ENCODE measurements at places on chromosomes 3 and 15. TPM values are rescaled to one million over a fixed set of nuclear protein-coding genes. Genes with fewer than 3 reads are reported as not detected.

MAP1A gene
- total RNA-seq: 70.4 TPM

GOLGA8O gene
- total RNA-seq: 0.99 TPM

SMAD6 gene
- 8.9 TPM for total RNA-seq

GPR27 gene
- total RNA-seq: under 0.01 TPM

CEMIP gene
- total RNA-seq: 324 TPM

AMT gene
- total RNA-seq: 2.6 TPM

MTFMT gene
- total RNA-seq: 17.0 TPM

NSMCE3 gene
- 8.8 TPM for total RNA-seq

DNA sequence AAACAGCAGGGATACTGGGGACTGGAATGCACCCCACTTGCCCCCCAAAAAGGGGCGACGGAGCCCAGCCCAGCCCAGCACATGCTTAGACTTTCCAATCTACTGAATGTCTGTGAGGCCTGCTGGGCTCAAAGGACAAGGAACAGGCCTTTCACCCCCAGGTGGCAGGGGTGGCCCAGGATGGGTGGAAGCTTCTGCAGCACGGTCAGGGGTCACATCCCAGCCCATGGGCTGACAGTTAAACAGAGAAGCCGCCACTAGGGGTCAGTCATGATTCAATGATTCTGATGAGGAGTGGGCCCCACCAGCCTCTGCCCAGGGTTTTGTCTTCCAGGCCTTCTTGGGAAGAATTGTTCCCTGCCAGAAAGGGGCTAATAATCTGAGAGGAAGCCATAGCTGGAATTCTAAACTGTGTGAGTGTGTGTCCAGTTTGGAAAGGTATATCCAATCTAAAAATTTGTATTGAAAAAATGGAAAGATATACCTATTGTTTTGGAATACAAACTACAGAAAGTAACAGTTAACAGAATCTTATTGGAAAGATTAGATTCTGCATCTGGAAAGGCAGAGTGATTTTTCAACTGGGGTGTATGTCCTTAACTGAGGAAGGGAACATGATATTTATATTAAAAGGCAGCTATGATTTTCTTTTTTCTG lies 2.2 kb downstream of the CHRNB4 start:
- peak; percentile 13 for DNase-seq

DNA sequence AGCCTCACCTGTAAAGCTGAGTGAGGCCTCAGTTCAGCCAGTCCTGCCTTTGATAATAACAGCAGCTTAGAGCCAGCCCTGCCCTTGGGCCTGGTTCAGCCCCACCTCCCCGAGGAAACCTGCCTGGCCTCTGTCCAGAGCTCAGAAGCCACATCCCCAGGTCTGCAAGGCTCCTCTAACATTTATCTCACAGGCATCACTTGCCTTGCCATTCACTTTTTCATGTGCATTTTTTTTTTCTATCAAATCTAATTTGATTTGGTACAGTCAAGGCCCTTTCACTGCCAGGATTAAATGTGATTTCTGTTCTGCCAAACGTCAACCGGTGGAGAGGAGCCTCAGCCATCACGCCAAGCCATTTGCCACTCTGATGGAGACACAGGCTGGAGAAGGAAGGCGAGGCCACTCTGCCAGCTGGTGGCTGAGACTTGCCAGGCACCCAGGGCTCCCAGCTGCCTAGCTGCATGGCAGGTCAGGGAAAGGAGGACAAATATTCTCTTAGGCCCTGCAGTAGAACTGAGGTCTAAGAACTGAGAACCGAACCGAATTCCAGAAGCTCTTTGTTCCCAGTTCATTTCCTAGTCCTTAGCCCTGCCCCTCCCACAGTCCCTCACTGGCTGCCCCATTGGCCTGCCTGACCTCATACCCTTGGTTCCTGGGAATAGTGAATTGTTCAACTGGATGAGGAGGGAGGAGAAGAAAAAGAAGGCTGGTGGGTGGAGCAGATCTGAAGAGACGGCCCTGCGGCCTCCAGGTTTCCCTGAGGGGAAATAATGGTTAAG lies 76.4 kb downstream of the SPSB4 start:
- no peak for DNase-seq

DNA sequence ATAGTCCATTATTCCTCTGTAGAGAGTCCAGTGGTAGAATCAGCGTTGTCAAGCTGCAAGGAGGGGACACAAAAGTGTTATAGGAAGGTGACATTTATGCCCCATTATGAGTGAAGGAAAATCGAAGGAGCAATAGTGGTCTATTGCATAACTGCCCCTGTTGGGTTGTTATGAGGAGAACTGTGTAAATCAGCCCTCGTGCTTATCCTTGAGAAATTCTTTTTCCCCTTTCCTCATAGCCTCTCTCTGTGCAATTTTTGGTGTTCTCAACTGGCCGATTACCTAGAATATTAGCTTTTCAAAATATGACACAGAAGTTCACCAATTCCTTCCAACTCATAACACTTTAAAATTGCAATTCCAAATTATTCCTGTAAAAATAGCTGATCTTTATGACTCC lies 286.6 kb downstream of the RBMS3 start:
- DNase-seq: no peak

DNA sequence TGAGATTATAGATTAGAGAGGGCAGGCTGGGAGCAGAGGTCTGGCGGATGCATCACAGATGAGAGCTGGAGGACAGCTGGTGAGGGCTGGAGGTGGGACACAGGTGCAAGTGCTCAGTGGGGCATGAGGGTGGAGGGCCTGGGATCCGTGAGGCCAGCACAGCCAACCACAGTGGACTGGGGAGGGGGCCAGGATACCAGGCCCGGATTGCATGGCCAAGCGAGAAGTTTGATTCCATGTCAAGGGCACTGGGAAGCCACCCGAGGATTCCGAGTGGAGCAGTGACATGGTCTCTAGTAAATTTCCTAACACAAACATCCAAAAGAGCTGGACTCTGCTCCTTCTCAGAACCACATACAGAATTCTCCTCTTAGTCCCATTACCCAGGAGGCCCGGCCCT lies 44.0 kb upstream of the SLC41A3 start:
- no peak for DNase-seq

DNA sequence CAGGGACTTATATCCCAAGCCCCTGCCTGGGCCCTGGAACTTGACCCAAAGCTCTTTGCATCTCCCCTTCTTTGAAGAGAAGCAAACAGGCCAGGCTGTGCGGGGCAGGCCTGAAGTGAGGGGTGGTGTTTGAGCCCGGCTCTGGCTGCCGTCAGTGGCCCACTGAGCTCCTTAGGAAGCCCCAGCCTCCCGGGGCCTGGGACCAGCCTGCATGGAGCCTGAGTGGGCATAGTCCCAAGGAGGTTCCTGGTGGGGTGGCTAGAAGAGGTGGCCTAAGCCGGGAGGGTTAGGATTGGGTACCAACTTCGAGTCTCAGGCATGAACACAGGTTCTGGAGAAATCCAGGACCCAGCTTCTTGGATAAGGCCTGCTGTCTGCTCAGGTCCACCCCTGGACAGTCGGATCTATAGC lies 6.4 kb downstream of the TMIE start:
- no peak for DNase-seq

GRCh38 chr3:98680723-98681122 lies 82.4 kb upstream of the ST3GAL6 start:
- peak; percentile 55 for DNase-seq

DNA sequence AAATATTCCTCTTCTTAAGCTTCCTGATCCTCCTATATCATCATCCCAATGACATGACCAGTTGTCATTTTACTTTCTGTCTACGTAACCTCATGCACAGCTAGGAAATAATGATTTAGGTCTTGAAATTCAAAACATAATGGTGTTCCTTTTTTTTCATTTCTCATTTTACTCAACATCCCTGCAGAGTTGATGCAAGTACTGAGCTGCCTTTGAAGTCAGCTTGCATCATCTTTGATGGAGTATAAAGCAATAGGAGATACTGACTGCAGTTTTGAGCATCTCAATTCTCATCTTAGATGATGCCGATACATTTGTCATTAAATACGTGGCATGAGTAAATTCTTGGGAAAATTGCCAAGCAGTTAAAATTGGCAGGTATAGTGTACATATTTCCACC lies 346.1 kb downstream of the ZIC1 start:
- no peak for DNase-seq

GRCh38 chr3:125257536-125257935 lies 45.0 kb upstream of the SLC12A8 start:
- DNase-seq: no peak

DNA sequence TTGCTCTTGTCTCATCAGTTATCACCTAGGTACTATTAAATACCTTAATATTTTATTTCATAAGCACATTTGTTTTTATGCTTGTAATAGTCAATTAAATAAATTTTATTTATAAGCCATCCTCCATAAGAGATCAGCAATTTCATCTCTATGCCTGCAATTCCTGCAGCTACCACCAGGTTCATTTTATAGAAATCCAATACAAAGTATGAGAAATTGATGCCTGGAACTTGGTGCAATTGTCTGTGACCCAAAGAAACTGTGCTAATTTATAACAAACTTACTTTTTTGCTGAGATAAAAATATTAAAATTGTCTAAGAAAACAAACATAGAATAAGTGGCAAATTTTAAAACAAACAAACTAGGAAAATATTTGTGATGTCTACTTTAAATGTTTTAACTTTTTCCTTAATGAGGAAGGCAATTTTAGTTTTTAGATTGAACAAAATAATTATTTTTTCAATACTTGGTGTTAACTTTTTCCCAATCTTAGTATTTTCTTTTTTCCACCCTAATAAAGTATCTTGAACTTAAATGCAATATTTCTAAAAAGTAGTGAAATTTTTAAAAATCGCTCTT lies 1026.6 kb downstream of the ROBO1 start:
- no peak for DNase-seq

DNA sequence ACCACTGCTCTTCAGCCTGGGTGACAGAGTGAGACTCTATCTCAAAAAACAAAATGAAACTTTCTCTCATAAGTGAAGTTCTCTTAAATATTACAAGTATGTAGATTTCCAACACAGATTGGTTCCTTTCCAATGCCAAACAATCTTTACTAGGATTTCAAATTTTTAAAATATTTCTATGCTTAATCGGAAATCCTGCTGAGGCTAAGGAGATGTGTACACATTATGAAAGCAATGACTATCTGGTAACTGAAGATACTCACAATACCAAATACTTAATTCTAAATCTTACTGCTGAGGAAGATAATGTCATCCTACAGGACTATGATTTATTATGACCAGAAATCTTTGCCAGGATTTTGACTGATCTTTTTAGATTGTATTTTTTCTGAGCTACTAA lies 255.6 kb upstream of the ZNF717 start:
- peak; percentile 35 for DNase-seq

GRCh38 chr3:182697345-182697919 lies 95.9 kb upstream of the ATP11B start:
- DNase-seq: no peak

DNA sequence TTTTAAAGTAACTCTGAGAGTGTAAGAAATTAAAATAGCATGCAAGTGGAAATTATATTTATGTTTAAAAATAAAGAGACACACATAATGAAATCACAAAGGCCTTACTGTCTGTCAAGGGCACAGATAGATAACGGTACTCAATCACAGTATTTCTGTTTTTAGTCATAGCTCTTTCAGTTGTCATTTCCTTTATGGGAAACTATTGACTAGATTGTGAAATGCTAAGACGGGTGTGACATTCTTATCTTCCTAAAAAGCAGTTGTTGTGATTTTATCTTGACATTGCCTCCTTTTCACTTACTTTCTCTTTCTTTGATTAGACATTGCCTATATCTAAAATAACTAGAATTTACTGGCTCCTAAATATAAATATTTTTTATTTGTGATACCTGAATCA lies 100.1 kb upstream of the PLSCR5 start:
- DNase-seq: no peak

GRCh38 chr15:100601163-100601562 lies 821 bp downstream of the LINS1 start:
- no peak for DNase-seq

GRCh38 chr3:28936154-28936553 lies 344.7 kb upstream of the RBMS3 start:
- no peak for DNase-seq

GRCh38 chr3:9064850-9065249 lies 101.6 kb upstream of the RAD18 start:
- DNase-seq: no peak

DNA sequence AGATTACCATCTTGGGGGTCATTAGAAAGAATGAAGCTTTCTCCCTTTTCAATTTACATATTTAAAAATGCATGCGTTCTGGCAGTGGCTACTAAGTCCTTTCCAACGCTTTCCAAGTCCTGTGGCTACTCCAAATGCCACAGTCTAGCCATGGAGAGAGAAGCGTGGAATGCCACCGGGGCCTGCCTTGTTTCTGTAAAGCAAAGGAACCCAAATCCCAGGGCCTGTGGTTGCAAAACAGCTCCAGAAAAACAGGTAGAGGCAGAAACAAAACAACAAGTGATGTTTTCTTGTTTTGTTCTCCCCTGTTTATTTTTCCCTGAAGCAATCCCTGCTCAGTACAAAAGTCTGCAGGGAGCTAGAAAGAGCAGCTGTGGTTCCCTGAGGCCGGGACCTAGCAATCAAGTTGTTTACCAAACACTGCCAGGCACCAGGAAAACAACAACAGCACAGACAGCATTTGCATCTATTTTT lies 85.5 kb downstream of the FOXP1 start:
- DNase-seq: no peak

GRCh38 chr3:159273608-159274007 lies 471.8 kb downstream of the MFSD1 start:
- DNase-seq: peak; percentile 50

GRCh38 chr3:53350652-53351051 lies 3.3 kb upstream of the DCP1A start:
- no peak for DNase-seq

DNA sequence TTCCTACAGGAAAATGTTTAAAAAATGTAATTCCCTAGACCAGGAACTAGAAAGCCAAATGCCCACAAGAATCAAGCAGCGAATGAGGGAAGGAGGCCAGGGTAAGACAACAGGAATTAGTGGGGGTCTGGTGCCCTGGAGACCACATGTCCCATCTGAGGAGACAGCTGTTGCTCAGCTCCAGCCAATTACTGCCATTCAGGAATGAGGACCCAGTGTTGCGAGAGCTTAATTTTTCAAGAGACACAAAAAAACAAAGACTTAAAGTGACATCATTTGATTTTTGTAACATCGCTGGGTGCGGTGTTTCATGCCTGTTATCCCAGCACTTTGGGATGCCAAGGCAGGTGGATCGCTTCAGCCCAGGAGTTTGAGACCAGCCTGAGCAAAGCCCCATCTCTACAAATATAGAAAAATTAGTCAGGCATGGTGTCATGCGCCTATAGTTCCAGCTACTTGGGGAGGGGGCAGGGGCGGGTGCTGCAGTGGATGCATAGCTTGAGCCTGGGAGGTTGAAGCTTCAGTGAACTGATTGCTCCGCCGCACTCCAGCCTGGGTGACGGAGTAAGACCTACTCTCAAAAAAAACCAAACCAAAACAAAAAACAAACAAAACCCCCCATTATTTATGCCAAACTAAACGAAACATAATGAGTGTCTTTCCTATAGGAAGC lies 52.8 kb upstream of the LRIG1 start:
- no peak for DNase-seq

- DNase-seq: peak; percentile 89
These were observed 56.6 kb downstream of the P3H2 start for GRCh38 chr3:190064112-190064511.
